ENCODE measurements at places on chromosomes 11 and 22. TPM values are rescaled to one million over a fixed set of nuclear protein-coding genes. Genes with fewer than 3 reads are reported as not detected.

GRCh38 chr11:124748100-124748418, 4.0 kb downstream of the VSIG2 start:
- no peak for DNase-seq

P4HA3 gene
- total RNA-seq: not detected

- no peak for DNase-seq
These were observed 14.4 kb upstream of the CDC42EP1 start for GRCh38 chr22:37545703-37546436.

- DNase-seq: no peak
These were observed 626 bp upstream of the F2 start for GRCh38 chr11:46718155-46719019.

DNA sequence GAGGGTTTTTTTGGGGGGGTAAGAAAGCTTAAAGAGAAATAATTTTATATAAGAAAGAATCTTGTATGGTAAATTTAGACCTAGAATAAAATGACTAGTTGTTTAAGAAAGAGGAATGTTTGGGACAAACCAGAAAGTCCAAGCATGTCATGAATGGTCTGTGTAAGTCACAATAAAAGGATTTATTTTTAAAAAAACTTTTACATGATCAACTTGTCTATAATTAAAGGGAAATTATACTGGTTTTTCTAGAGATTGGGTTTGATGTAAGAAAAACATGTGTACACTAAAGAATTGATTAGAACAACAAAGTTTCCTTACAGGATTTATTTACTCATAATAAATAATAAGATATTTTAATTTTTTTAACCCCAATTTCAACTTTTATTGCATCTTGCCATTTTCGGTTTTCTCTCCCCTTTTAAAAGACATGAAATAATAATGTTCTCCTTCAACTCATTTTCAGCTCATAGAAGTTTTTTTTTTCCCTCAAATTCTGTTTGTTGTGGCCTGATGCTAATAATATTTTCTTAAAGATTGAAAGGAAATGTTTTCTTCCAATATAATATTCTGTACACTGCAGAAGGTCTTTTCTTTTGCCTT, 35.4 kb upstream of the INCENP start:
- no peak for DNase-seq

DNA sequence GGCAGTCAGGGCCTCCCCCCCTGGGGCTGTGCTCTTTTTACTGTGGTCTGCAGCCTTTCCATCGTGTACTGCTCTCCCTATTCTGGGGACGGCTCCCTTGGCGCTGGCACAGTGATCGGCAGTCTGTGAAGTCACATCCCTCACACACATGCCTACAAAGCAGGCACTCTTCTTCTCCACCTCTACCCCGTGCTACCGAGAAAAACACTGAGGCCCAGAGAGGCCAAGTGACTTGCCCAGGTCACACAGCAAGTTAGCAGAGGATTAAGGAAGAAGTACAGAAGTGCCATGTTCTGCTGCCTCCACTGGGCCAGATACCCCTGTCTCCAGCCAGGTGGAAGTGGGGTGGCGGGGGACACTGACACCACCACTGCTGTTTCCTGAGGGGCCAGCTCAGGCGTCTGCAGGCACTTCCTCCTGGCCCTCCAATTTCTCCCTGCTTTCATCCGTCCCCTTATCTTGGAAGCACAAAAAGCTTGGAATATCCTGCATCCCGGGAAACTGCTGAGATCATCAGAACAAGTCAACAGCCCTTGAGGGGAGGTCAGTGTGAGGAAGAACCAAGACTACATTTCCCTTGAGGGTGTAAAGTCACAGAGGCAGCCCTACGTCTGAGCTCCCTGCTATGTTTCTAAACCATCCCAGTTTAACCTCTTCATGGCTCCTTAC, 30.2 kb upstream of the KLHL35 start:
- no peak for DNase-seq
